ENCODE measurements at places on chromosomes 2 and 18.

DNA sequence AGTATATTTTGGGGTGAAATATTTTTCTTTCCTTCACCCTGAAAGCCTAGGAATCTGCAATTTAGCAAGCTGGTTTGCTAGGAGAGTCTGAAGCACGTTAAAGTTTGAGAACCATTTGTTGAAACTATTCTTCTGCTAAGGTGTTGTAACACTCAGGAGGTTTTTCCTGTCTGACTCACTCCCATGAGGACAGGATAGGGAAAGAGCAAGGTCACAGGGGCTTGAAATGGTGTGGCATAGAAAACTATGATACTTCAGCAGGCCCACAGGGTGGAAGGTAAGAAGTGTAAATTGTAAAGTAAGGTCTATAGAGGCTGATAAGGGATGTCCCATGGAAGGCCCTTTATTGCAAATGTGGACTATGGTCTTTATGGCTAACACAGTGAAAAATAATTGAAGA is 177.7 kb upstream of the ZC3H15 start:
- no peak for DNase-seq

GRCh38 chr2:152336854-152337510 is 2.0 kb downstream of the FMNL2 start:
- no peak for DNase-seq

DNA sequence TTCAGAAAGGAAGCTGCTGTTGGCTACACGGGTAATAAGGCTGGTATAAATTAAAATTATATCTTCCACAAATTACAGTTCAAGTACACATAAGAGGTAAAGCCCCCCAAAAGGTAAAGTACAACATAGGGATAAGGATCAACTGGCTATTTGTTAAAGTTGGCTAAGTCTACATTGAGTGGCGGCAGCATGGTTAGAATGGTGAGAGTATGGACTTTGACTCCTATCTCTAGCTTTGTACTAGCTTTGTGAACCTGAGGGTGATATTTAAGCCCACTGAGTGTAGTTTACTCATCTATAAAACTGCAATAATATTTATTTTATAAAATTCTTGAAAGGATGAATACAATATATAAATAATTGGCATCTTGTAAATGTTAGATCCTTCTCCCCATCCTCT is 542.8 kb downstream of the DSC3 start:
- no peak for DNase-seq

DNA sequence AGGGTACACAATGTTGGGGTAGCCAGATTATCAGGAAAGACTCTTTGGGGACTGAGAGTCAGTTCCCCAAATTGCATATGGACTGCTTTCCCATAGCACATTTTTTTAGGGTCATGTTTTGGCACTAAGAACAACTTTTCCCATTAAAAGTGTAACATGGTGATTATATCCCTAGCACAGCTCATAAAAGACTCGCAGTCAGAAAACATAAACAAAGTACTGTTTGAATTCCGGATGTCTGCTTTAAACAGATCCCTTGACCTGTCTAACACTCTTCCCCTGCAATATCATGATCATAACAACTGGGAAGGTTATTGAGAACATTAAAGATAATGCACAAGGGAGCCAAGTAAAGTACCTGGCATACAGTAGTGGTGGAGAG is 262.2 kb downstream of the ASXL3 start:
- DNase-seq: no peak

- DNase-seq: no peak
Measured at GRCh38 chr2:126932966-126933710, 34.4 kb downstream of the TEX51 start.

DNA sequence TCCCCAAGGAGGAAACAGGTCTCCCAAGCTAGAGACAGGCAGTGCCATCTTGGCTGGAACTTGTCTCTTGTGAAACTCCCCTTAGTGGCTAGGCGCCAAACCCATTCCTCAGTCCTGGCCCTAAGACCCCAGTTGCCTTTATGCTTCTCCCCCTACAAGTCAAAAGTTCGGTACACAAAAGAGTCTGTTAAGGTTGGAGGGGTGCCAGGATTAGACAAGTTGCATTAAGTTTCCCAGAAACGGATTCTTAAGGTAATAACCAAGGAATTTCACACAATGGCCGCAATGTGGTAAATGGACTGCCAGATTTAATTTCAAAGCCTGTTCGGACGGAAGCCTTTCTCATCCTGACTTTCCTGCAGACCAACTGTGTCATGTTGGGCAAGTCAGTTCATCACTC is 80.7 kb downstream of the CCBE1 start:
- no peak for DNase-seq

DNA sequence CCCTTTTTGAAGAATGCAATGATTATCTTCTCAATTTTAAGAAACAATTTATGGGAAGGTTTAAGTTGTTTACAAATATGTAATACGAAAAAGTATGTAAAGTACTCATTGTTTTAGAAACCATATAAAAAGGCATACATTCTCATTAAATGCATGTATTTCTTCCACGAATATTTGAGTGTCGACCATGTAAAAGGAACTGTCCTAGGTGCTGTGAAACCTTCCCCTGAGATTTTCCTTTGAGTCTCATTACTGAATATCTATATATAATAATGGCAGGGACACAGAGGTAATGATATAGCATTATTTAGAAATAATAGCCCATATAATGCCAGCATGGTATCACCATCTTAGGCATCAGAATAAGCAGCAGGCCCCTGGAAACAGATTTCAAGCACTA is 239.3 kb downstream of the ERBB4 start:
- DNase-seq: no peak

GRCh38 chr2:85160966-85161960 is 28.1 kb downstream of the TCF7L1 start:
- no peak for DNase-seq

- no peak for DNase-seq
Measured at GRCh38 chr18:37419315-37419714, 146.3 kb downstream of the CELF4 start.

GRCh38 chr2:36389091-36389564 is 33.5 kb downstream of the CRIM1 start:
- no peak for DNase-seq

DNA sequence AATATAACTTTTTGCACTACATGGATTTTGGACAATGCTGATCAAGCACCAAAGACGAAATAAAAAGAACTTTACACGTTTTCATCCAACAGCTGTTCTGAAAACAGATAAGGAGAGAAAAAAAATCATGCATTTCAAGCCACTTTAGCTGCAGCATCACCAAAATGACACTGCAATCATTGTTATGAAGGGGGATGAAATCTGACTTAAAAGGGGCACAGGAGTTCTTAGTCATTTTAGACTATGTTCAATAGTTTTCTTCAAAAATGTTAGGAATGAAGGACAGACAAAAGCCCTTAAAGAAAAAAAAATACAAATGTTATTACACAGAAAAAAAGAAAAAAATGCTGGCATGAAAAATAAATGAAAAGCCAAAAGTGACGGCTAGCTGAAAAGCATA is 71.2 kb downstream of the CUL3 start:
- DNase-seq: no peak

DNA sequence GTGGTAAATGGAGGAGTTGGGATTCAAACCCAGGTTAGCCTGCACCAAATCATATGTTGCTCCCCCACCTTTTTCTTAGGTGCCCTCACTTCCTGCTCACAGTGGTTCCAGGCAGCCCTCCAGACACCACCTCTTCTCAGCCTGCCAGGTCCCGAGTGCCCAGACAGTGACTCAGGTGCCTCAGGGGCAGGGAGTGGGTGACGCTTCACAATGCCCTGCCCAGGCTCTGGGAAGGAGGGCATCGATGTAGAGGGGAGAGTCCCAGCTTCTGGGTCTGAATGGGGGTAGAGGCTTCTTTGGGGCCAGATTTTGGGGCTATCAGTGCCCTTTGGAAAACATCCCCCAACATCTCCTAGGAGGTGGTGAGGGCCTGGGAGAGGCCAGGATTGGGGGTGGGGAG is 5.2 kb upstream of the DNAJB2 start:
- no peak for DNase-seq

DNA sequence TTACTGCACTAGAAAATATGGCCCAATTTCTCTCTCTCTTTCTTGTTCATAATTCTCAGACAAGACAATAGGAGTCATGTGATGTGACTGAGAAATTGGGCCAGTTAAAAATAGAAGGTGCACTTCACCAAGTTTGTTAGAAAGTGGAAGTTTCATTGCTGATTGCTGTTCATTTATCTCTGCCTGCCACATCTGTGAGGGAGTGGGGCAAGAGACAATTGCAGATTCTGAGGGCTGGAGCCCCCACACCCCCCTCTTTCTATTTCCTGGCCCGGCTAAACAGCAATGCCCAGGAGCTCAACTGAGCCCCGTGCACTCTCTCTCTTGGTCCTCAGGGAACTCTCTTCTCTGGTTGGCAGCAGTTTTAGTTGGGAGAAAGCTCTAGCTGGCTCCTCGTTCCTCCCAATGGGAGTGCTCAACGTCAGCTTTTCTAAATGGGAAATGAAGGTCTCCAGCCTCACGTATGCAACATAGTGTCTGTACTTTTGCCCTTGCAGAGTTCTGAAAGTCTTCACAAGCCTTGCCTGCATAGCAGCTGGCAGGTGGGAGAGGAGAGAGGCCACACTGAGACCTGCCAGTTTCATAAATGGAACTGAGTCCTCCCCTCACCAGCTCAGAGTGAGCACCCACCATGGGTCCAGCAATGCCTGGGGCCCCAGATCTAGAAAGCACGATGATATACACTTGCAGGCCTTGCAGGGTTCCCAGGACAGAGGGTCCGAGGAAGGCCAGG is 115.7 kb downstream of the MYCN start:
- DNase-seq: no peak

GRCh38 chr2:222707689-222708273 is 36.3 kb downstream of the MOGAT1 start:
- DNase-seq: no peak

GRCh38 chr2:242011991-242012764 is 142.6 kb downstream of the RTP5 start:
- no peak for DNase-seq

Data from CD4-positive, alpha-beta T cell treated with Interleukin-12 subunit alpha and Interleukin-12 subunit beta, for 1 hour (primary cell).